ENCODE measurements at places on chromosomes 16 and 17.

DNA sequence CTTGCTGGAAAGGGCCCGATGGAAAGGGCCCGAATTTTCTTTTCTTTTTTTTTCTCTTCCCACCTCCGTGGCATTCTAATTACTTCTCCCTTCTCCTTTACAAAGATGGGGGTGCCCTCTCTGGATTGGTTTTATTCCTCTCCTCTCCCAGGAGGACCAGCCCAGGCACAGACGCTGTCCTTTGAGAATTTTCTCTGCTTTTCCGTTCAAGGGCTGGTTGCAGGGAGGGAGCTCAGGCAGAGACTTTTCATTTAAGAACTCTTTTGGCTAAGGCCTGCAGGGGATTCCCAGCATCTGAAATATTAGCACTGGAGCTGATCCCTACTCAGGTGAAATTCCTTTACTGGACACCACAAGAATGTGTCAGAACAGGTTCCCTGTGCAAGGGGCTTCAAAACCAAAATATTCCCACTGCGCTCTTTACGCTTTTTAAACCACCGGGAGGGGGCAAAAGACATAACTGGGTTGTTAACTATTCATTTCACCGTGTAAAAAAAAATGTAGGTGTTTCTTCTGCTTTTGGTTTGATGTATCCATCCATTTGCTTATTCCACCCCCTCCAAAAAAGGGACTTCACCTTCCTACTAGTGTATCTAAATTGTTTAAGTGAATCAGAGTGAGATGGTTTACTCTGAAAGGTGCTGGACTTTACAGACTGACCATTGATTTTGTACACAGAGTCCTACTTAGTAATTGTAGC, 1.4 kb downstream of the NFAT5 start:
- no peak for DNase-seq

- no peak for DNase-seq
Observed at GRCh38 chr17:48594538-48595277, 1.1 kb upstream of the HOXB5 start.

DNA sequence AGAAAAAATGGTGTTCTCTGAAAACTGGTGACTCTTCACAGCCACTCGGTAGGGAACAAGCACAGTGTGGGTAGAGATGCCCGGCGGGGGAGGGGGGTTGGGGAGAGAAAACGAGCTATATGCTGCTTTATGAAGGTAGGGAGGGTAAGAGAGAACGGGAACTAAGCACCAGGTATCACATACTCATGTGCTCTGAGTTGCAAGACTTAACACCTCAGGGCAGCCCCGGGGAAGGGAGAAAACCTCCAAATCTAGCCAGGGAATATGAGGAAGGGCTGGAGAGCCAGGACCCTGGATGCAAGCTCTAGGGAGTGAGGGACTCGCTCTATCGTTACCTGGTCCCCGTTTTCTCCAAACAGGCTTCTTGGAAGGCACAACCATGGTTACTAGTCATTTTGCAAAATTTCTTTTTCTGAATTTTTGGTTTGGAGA, 35.3 kb downstream of the HIC1 start:
- no peak for DNase-seq

GRCh38 chr16:88400186-88400585, 17.4 kb downstream of the ZNF469 start:
- no peak for DNase-seq

- DNase-seq, result no peak
Observed at GRCh38 chr17:39529455-39529854, 68.2 kb downstream of the CDK12 start.

DNA sequence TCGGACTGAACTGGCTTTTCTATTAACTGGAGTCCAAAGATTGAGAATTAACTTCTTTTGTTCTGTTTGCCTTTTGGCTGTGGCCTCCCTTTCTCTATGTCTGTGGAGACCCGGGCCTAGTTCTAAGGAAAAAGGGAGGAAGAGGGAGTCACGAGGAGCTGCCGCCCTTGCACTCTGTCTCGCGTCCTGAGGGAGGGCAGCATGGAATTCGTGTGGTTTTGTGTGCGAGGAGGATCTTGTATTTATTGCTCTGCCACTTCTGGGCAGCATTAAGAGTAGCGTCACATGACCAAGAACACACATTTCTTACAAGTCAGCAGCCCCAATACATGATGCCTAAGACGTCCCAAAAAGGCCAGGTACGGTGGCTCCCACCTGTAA, 23.6 kb downstream of the METTL22 start:
- DNase-seq, result no peak

GRCh38 chr16:15701975-15702970, 52.2 kb downstream of the NDE1 start:
- no peak for DNase-seq

DNA sequence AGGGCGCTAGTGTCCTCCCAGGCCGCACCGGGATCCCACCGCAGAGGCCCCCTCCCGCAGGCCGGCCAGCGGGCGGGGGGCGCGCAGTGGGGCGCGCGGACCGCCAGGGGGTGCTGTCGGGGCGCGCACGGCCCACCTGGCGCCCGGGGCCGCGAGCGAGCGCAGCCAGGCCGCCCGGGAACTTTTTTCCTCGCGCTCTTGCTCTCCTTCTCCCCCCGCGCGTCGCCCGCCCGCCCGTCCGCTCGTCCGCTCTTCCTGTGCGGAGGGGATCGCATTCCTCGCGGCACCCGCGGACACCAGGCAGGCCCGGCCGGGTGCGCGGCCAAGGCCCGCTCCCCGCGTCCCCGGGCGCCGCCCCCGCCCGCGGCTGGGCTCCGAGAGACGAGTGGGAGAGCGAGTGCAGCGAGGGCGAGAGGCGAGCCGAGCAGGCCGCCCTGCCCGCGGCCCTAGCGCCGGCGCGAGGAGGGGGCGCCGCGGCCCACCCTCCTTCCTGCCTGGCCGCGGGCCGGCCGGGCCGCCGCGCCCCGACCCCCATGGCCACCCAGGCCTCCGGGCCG, at the start of gene RAI1:
TSS of gene RAI1 (plus strand) at position 272 of the 557 bp plus-strand sequence. CDS start 111,491 bp downstream, outside the sequence.
- DNase-seq, result no peak
